ENCODE measurements at places on chromosomes 11 and 22.

DNA sequence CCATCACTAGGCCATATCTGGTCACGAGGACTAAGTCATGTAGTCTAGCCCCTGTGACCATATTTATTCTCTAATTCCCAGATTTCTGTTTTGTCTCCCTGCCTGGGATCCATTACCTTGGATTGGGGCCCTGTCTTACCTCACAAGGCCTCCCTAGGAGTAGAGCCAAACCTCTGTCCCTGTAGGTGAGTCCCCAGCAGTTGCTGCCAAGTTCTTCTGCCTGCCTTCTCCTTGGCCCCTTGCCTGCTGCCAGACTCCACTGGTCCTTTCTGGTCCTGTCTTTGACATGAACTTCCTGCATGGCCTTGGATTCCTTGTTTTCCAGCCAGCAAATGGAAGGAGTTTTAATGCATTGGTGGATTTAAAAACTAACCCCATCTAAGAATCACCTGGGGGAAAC, 35.6 kb upstream of the CADM1 start:
- DNase-seq = no peak

DNA sequence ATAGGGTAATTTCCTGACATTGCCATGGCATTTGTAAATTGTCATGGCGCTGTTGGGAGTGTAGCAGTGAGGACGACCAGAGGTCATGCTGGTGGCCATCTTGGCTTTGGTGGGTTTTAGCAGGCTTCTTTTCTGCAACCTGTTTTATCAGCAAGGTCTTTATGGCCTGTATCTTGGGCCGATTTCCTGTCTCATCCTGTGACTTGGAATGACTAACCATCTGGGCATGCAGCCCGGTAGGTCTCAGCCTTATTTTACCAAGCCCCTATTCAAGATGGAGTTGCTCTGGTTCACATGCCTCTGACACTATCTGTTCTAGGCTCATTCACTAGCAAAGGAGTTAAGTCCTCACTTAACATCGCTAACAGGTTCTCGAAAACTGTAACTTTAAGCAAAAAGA, 1374.2 kb downstream of the FAM181B start:
- DNase-seq = no peak

DNA sequence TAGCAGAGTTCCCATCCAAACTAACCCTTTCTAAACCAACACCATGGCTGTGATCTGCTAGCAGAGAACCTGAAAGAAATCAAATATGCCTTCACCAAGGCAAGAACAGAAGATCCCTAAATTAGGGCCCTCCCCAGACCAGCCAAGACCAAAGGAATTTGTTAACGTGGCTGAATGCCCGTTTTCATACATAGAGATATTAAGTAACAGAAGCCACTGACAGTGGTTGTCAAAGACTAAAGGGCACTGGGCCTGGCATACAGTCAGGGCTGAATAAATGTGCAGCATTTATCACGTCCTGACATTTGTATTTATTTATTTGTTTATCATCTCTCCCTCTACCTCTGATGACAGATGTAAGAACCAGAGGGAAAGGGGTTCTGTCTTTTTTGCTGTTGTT, 271.8 kb downstream of the LARGE1 start:
- no peak for DNase-seq

- peak; percentile 4 for DNase-seq
Observed at GRCh38 chr22:28855355-28856094, 27.8 kb upstream of the ZNRF3 start.

- DNase-seq = no peak
Observed at GRCh38 chr22:27223317-27224177, 566.2 kb downstream of the MIAT start.

DNA sequence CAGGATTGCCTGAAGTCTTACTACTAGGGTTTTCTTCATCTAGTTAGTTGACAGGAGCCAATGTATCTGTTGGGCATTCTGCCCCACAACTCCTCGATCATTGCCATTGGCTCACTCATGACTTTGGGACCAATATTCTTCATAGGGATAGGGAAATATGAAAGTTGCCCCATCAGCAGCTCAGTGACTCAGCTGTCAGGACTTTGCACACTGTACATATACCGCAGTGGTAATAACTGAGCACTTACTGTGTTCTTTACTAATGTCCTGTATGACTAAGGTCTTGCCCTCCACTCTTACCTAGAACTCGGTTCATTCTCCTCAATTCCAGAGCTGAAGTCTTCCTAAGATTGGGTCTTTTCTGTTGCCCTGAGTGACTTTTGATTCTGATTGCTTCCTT, 46.8 kb upstream of the PGR start:
- no peak for DNase-seq

DNA sequence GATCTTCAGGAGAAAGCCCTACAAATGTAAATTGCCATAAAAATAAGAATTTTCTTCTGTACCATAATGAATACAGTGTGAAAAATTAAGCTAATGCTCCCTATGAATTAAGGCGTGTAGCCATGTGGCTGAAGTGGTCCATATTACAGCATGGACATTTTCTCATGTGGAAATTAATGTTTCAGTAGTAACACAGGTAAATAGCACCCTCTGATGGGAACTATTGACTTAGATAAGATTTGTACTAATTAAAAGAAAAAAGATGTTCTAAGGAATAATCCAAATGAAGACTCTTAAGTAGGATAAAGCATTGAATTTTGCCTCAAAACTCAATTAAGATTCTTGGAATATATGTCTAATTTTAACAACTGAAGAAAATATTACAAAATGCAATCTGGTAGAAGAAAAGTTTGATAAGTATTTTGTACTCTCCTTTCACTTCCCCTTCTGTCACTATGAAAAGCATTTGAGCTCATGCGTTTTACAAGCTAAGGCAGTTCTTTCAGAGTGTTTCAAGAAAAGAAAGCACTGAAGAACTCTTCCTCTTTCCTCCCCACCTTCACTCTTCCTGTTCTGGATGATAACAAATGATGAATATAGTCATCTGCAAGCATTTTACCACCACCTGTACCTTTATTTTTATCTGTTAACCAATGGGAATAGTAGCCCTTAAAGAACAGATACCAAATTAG, 9.9 kb upstream of the OR8D2 start:
- peak; percentile 7 for DNase-seq

Data from hippocampal formation (tissue), 2 donors.